Stimulated activated CD8-positive, alpha-beta memory T cell treated with anti-CD3 and anti-CD28 coated beads, Interleukin-4, amount 100 ng/mL, for 24 hours (primary cell): ENCODE measurements at places on chromosomes 2 and 18.

- no peak for DNase-seq
These were observed 34.9 kb downstream of the RNU4ATAC start for GRCh38 chr2:121565389-121566250.

DNA sequence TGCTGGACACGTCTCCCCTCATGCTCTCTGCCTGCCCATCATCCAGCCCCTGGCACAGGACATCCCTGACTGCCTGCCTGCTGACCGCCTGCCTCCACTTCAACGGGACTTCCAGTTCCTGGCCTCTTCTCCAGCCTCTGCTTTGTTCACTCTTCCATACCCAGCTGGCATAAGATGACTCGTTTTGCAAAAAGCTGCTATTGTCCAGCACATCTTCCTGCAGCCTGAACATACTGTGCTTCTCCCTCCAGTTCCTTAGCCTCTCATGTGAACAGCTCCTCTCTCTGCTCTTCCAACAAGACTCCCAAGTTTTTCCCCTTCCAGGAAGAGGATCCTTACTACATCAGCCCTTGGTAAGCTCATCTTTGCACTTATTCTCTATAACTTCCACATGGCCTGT lies 62.4 kb upstream of the SKOR2 start:
- no peak for DNase-seq

DNA sequence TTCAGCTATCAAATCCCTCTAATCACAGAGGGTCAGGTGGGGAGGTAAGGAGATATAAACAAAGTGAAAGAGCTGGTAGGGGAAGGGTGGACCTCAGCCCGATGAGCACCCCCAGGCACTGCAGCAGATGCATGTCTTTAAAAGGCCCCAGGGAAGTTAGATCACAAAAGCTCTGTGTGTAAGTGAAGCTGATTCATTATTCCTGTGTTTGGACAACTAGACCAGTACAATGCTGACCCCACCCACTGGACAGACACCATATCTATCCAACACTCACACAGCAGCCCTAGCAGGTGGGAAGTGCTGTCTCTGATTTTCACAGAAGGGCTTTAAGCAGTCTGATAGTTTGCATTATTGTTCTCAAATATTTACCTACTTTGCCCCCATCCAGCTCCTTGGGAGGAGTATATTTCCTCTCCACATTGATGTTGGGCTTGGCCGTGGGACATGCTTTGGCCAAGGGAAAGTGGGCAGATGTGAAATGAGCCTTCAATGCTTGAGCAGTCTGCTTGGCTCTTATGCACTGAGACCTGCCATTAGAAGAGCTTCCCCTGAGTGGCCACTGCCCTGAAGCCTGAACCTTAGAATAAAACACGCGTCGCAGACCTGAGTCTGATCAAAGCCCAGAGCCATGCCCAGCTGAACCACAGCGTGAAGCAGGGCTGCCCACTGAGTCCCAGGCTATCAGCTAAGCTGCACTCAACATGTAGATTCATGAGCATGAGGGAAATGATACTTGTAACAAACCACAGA lies 111.4 kb downstream of the COPS8 start:
- no peak for DNase-seq

- DNase-seq = no peak
These were observed 979.2 kb downstream of the CNTNAP5 start for GRCh38 chr2:125004106-125004800.

- DNase-seq = no peak
These were observed 247.3 kb downstream of the NUP35 start for GRCh38 chr2:183371545-183371944.

DNA sequence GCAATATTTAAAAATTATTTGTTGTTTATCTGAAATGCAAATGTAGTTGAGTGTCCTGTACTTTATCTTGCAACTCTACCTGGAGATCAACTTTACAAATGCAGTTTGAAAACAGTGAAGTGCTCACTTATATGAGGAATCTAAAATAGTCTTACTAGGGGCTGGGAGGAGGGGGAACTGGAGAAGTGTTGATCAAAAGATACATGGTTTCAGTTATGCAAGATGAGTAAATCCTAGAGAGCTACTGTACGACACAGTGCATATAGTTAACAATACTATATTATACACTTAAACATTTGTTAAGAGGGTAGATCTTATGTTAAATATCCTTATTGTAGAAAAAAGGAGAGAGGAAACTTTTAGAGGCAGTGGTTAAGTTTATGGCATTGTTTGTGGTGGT lies 241.9 kb downstream of the BCL11A start:
- no peak for DNase-seq

DNA sequence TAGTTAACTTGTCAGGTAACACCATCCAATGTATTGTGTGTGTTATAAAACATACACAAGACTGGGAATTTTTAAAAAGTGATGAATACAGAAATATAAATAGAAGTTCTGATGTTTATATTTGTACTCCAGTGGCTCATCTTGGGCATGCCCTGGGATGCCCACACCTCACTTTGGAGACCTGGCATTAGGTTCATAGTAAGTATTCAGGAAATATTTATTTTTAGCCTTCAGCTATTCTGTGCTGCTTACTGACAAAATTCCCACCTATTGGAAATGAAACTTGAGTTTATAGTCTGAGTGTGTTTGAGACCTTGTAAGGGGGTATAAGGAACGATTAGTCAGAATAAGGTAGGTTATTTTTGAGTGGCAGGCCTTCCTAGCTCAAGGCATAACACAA lies 67.5 kb downstream of the MYO1B start:
- DNase-seq = no peak

DNA sequence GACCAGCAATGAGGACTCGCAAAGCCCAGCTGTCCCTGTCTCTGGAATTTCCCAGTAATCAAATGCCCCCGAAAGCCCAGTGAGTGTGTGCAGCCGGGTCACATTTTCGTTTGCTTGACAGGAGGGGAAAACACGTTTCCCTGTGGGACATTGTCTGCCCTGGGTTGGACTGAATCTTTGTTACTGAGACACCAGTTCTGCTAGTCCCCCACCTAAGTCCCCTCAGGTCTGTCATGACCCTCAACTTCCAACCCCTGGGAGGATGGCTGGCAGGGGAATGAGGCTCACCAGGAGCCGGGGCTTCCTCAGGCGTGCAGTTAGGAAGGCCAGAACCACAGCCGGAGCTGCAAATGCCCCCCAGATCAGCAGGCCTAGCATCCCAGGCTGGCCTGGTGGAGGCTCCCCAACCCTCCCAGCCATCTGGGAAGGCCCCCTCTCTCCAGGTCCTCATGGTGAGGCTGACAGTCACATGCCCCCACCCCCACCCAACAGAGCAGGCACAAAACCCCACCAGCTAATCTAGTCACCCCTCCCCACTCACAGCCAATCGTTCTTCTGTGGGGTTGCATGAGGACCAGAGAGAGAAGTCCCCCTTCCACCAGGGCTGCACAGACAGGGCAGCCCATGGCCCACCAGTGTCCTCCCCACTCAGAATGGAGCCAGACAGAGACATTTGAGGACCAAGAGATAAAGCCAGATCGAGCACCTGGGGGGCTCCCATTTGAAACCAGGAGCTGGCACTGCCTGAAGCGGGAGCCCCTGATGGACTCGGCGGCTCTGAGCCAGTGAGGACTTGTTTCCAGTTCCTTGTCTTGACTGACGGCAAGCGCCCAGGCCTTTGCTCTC lies 33.6 kb downstream of the CYP26B1 start:
- DNase-seq = no peak

- DNase-seq = no peak
These were observed 90.1 kb upstream of the LGALSL start for GRCh38 chr2:64363848-64364247.

DNA sequence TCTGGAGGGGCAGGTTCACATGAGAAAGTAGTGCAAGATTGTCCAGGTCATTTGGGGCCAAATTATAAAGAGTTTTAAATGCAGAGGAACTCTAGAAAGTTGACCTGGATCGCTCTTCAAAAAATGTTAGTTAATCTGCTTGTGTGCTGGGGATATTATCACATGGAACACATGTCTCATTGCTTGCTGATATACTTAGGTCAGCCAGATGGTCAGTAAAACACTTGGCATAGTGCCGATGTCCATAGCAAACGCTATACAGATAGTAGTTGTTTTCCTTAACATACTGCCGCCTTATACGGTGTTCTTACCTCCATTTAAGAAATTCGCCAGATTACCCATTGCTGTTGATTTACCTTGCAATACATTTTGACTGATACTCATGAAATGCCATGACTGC lies 103.4 kb upstream of the CWC22 start:
- DNase-seq = no peak

DNA sequence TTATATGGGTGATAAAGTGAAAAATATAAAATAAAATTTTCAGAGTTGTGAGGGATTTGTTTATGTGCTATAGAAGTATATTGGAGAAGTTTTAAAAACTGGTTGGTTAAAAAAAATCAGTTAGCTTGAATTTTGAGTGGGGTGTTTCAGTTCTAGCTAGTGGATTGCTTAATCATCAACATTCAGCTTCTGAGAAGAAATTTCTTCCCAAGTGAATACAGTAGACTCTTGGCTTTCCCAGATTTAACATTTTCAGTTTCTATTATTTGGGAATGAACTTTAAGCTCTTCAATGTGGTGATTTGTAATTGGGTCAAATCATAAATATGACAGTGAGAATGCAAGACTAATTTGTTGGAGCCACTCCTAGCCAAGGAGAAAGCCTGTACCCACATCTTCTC lies 120.8 kb downstream of the PLCL1 start:
- no peak for DNase-seq

GRCh38 chr2:64492272-64492671 lies 31.9 kb upstream of the AFTPH start:
- no peak for DNase-seq

- no peak for DNase-seq
These were observed 16.3 kb upstream of the MFF start for GRCh38 chr2:227308784-227309183.

- no peak for DNase-seq
These were observed 179.5 kb downstream of the CELF4 start for GRCh38 chr18:37385846-37386778.

GRCh38 chr2:105888625-105889024 lies 143.9 kb downstream of the NCK2 start:
- no peak for DNase-seq

DNA sequence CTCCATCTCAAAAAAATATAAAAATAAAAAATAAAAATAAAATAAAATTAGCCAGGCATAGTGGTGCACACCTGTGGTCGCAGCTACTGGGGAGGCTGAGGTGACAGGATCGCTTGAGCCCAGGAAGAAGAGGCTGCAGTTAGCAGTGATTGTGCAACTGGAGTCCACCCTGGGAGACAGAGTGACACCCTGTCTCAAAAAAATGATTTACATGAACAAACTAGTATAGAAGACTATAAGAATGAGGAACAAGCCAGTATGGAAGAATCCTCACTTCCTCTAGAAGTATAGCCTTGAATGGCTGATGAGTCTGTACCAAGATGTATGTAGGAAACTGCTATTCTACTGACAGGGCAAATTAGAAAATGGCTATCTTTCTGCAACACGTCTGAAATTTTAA lies 10.9 kb downstream of the YES1 start:
- DNase-seq = no peak

GRCh38 chr18:10748641-10749040 lies 222.8 kb downstream of the NAPG start:
- no peak for DNase-seq

GRCh38 chr2:43057026-43057741 lies 169.2 kb downstream of the ZFP36L2 start:
- no peak for DNase-seq

GRCh38 chr2:115105966-115106365 lies 663.5 kb downstream of the DPP10 start:
- no peak for DNase-seq

DNA sequence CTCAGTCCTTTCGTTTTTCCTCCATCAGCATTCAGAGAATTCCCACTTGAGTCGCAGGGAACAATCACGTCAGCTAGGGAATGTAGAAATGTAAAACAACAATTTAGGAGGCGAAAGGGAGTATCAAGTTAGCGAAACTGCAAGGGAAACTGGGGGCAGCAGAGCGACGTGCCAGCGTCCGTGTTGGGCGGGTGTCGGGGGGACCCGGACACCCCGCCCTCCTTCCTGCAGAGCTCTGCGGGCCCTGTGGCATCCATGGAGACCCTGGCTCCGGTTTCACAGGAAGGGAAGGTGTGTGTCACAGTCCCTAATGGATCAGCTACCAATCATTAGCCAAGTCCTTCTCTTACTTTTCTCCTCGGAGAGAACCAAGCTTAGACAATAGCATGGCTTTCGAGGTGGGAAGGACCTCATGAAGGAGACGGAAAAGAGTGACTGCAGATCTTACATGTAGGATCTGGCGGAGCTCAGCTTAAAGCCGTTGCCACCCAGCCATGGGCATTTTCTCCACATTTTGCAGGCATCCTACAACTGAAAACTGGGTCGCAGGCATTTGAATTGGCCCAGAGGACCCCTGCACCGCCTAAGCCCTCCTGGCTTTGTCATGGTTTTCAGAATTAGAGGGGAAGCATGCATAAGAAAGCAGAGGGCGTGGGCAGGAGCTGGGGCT lies 33.7 kb downstream of the SOX11 start:
- DNase-seq = no peak

DNA sequence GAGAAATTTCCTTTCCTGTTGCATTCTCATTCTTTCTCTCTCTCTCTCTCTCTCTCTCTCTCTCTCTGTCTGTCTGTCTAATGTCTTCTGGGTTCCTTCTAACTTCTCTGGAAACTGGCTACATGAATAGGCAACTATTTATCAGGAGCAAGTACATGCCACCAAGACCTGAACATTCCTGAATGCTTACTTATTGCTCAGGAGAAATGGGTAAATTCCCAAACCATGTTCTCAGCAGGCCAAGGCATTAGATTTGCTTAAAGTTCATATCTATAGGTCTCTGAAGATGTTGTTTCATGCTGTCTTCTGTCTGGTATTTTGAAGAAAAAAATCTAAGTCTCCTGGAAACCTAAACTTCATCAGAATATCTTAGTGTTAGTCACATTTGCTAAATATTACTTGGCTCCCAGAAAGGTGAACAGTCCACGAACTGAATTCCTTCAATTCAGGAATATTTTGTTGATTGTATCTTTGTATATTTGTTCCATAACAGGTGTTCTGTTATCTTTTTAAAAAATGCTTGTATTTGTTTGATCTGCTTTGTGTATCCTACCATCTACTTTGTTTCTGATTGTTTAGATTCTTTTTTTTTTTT lies 77.2 kb upstream of the FIGN start:
- no peak for DNase-seq

GRCh38 chr2:96163768-96164429 lies 18.7 kb upstream of the DUSP2 start:
- peak; percentile 83 for DNase-seq

GRCh38 chr2:39107724-39108273 lies 13.1 kb downstream of the SOS1 start:
- no peak for DNase-seq

DNA sequence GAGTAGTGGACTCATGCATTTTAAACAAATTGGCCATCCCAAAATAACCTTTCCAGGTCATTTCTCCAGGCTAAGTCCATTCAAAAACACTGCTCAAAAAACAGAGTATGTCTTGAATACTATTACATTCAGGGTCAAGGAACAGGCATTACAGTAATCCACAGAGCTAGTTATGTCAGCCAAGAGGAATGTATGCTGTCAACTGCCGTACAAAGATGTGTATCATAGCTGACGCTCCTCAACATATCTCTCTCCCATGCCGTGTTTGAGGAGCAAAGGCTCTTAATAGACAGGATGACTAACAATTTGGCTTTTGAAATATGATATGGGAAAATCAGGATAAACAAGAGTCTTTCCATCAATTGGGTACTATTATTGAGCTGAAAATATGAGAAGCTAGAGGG lies 68.8 kb upstream of the KCTD1 start:
- DNase-seq = no peak
